Uterus (tissue), 4 donors: ENCODE measurements at places on chromosomes 13 and 19. TPM values are rescaled to one million over a fixed set of nuclear protein-coding genes. Genes with fewer than 3 reads are reported as not detected.

The ZNF30 gene
- 4.5 TPM for total RNA-seq

The PCP2 gene
- not detected for total RNA-seq

The SLC8A2 gene
- total RNA-seq: 14.9 TPM

The CEACAM8 gene
- total RNA-seq: not detected

The LGALS7B gene
- 6.2 TPM for total RNA-seq

The ARHGAP33 gene
- 1.5 TPM for total RNA-seq

The EPN1 gene
- total RNA-seq: 54.1 TPM

The MIR17HG gene
- total RNA-seq: 4.4 TPM

The TNFSF9 gene
- not detected for total RNA-seq

GRCh38 chr19:46297700-46298478, 1.0 kb downstream of the HIF3A start:
- H3K4me1 ChIP-seq: peaks cover 15% of the 10 kb centered on the region
- H3K27me3 ChIP-seq: no peaks in the 10 kb centered on the region
- peak overlapping the region; percentile 95 for H3K27ac ChIP-seq
- peak overlapping the region; percentile 50 for H3K4me3 ChIP-seq

DNA sequence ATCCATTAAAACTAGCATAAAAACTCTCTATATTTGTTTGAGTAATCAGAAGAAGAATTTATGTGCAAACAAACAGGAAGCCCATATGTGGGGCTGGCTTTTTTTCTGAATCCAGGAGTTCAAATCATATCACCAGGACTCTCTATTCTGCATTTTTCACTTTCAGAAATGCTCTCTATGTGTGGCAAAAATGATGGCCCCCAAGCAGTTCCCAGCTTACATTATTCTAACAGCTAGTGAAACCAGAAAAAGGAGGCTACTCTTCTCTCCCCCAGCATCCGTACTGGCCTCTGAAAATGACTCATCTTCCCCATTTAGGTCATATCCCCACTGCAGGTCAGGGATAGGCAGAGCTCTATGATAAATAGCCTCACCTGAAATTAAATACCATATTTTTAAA, 20.4 kb downstream of the RBM26 start:
- no peaks in the 10 kb centered on the region for H3K36me3 ChIP-seq
- no peak overlapping the region for H3K27ac ChIP-seq
- no peaks in the 10 kb centered on the region for H3K27me3 ChIP-seq
- H3K4me3 ChIP-seq: no peak overlapping the region
- no peaks in the 10 kb centered on the region for H3K4me1 ChIP-seq

GRCh38 chr19:48154003-48154402, 16.1 kb downstream of the LIG1 start:
- H3K36me3 ChIP-seq: no peaks in the 10 kb centered on the region
- no peak overlapping the region for H3K4me3 ChIP-seq
- no peaks in the 10 kb centered on the region for H3K4me1 ChIP-seq
- no peak for DNase-seq

DNA sequence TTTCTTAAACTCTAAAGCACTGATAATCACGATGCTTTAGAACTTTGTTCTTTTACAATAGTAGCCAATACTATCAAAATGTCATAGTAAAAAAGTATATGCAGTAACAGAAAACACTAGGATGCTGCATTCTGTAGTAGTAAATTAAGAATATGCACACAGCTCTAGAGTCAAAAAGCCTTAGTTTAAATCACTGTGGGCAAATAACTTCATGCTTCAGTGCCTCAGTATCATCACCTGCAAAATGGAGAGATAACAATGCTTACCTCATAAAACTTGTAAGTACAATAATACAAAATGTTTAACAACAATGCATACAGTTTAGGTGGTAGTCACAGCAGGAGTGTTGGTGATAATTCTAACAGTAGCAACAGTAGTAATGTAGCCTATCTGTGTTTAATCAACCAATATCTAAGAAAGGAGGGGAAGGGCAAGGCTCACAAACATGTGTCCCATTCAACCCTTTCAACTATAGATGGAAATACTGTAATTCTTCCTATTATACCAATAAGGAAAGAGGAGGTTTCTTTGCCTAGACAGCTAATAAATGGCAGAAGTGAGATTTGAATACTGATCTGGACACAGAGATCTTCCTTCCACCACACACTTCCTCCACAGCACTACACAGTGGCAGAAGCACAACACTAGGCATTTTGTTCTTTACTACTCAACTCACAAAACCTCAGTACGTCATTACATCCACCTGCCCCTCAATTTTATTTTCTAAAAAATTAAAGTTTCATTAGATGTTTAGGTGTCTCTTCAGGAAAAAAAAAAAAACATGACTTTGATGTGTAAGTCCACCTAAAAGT, 4.6 kb downstream of the RBM26 start:
- DNase-seq: no peak
- H3K4me3 ChIP-seq: no peak overlapping the region
- no peaks in the 10 kb centered on the region for H3K36me3 ChIP-seq
- no peaks in the 10 kb centered on the region for H3K27me3 ChIP-seq
- H3K4me1 ChIP-seq: no peaks in the 10 kb centered on the region

DNA sequence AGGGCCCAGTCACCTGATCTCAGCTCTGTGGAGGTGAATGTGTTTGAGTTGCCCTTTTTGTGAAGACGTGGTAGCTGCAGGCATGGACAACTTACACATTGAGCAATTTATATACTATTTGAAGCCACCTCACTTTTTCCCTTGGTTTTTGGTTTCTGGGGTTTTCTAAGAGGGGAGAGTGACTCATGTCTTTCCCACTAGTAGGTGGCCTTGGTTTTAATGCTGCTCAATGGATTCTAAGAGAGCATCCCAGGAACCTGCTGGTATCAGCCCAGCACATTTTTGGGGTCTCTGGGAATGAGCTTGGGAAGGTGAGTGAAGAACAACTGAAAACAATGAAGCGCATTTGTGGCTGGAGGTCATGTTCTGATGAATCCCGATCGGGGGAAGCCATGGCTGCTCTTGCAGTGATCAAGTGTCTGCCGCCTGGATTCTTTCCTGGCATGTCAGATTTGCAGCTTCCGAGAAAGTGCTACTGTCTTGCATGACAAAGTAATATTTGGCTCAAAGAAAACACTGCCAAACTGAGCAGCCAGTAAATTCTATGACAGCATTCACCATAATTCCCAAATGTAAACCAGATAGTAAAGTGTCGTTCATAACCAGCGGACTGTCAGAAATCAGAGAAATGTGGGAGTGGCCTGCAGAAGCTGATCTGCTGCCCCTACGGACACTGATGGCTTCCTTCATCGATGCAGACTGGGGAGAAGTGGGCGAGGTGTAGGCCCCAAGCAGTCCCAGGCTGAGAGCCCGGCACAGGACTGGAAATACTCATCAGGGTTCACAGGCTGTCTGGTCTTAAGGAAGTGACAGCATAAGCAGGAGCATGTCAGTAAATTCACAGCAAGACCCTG, 98.7 kb downstream of the COL4A2 start:
- H3K4me3 ChIP-seq: no peak overlapping the region
- H3K36me3 ChIP-seq: no peaks in the 10 kb centered on the region
- H3K4me1 ChIP-seq: peaks cover 16% of the 10 kb centered on the region
- no peak for DNase-seq
- no peaks in the 10 kb centered on the region for H3K27me3 ChIP-seq
- peak overlapping the region; percentile 66 for H3K27ac ChIP-seq

DNA sequence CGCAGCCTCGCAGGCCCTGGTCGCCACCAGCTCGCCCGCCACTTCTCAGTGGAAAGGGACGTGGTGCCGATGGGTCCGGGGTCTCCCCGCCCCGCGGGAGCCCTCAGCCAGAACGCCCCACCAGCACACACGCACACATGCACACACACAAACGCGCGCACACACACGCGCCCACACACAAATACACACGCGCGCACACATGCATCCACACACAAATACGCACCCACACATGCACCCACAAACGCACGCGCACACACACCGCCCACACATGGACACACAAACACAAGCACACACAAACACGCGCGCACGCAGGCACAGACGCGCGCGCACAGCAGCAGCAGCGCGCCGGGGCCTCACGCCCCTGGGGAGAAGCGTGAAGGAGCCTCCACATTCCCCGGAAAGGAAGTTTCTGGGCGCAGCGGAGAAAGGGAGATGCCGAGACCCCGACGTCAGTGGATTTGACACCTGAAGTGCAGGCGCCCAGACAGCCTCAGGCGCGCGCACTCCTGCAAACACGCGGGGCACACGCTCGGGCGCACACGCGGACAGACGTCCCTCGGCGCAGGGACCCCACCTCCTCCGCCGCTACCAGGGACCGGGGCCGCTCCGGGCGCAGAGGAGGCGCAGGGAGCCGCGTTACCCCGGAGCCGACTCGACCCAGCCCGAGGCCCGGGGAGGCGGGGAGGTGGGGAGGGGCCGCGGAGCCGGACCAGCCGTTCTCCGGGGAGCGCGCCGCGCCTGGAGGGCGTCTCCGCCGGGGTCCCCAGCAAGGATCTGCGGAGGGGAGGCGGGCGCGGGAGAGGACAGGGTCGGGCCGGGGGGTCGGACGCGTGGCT, 622 bp downstream of the RASA3 start:
- H3K4me1 ChIP-seq: peaks cover 24% of the 10 kb centered on the region
- no peaks in the 10 kb centered on the region for H3K36me3 ChIP-seq
- H3K4me3 ChIP-seq: peak overlapping the region; percentile 60
- no peaks in the 10 kb centered on the region for H3K27me3 ChIP-seq
- peak; percentile 37 for DNase-seq

DNA sequence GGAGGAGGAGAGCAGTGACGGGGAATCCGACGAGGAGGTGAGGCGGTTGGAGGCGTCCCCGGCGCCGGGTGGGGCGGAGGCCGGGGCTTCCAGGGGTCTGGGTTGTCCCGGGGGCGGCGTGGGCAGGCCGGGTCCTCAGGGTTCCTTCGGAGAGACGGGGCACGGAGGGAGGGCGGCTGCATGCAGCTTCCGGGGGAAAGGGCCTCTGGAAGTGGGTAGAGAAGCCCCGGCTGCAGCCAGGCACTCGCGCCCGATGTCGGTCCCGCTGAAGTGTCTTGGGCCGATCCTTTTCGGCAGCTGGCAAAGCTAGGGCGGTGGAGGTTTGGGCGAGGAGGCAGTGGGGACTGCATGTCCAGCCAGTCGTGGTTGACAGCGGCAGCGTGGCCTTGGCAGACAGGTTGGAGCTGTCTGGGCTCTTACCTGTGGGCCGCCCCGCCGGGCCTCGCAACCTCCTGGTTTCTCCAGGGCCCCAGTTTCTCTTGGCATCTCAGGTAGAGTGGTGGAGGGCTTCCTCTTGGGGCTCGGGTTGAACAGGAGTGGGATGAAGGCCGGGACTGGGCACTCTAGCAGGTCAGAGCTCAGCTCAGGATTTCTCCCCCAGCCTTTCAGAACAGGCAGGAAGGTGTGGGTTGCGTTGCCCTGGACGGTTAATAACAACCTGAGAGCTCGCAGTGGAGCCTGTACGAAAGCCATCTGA, 690 bp downstream of the KMT2B start:
- peak; percentile 52 for DNase-seq
- no peaks in the 10 kb centered on the region for H3K36me3 ChIP-seq
- no peaks in the 10 kb centered on the region for H3K27me3 ChIP-seq
- H3K4me3 ChIP-seq: peak overlapping the region; percentile 53

- no peak overlapping the region for H3K4me3 ChIP-seq
- no peaks in the 10 kb centered on the region for H3K36me3 ChIP-seq
- no peaks in the 10 kb centered on the region for H3K4me1 ChIP-seq
- no peaks in the 10 kb centered on the region for H3K27me3 ChIP-seq
Observed at GRCh38 chr13:108326309-108326708, 56.8 kb downstream of the TNFSF13B start.

GRCh38 chr19:47272448-47273312, 2.0 kb upstream of the INAFM1 start:
- peaks cover 16% of the 10 kb centered on the region for H3K4me1 ChIP-seq
- H3K27me3 ChIP-seq: no peaks in the 10 kb centered on the region
- no peaks in the 10 kb centered on the region for H3K36me3 ChIP-seq
- peak overlapping the region; percentile 63 for H3K4me3 ChIP-seq

- no peaks in the 10 kb centered on the region for H3K36me3 ChIP-seq
- no peak overlapping the region for H3K4me3 ChIP-seq
- no peaks in the 10 kb centered on the region for H3K4me1 ChIP-seq
Observed at GRCh38 chr13:39347926-39348901, 254.8 kb downstream of the LHFPL6 start.

DNA sequence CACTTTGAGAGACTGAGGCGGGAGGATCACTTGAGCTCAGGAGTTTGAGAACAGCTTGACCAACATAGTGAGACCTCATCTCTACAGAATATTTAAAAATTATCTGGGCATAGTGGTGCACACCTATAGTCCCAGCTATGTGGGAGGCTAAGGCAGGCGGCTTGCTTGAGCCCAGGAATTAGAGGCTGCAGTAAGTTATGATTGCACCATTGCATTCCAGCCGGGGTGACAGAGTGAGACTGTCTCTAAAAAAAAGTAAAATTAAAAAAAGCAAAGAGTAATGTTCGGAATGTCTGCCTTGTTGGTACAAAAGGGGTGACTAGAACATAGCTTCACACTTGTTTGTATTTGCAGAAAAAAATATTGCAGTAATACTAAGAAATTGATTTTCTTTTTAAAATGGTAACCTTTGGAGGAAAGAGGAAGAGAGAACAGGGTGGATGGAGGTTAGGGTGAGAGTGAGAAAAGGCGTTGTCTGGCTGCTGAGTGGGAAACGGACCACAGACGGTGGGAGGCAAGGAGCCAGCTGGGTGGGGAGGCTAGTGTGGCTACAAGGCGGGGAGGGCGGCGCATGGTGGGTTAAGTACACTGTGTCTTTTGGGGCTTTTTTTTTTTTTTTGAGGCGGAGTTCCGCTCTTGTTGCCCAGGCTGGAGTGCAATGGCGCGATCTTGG, 10.2 kb downstream of the PPP1R14A start:
- H3K4me3 ChIP-seq: no peak overlapping the region
- no peak for DNase-seq
- peak overlapping the region; percentile 25 for H3K27ac ChIP-seq
- no peaks in the 10 kb centered on the region for H3K36me3 ChIP-seq
- no peaks in the 10 kb centered on the region for H3K4me1 ChIP-seq

DNA sequence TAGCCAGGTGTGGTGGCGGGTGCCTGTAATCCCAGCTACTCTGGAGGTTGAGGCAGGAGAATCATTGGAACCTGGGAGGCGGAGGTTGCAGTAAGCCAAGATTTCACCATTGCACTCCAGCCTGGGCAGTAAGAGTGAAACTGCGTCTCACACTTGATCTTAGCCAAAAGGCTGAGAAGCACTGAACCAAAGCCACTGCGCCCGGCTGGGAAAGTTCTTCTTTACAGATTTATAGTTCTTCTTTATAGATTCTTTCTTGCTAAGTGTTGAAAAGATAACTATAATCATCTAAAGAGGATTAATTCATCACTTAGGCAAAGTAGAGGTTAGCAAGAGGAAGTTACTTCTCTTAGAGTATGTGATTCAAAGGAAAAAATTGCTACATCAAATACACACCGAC, 11.1 kb downstream of the ZNF417 start:
- H3K27ac ChIP-seq: no peak overlapping the region
- H3K27me3 ChIP-seq: no peaks in the 10 kb centered on the region
- H3K4me3 ChIP-seq: no peak overlapping the region
- H3K36me3 ChIP-seq: no peaks in the 10 kb centered on the region
- no peak for DNase-seq

- no peaks in the 10 kb centered on the region for H3K36me3 ChIP-seq
- no peaks in the 10 kb centered on the region for H3K27me3 ChIP-seq
- DNase-seq: no peak
- H3K27ac ChIP-seq: no peak overlapping the region
- no peaks in the 10 kb centered on the region for H3K4me1 ChIP-seq
Observed at GRCh38 chr13:92463134-92463533, 763.5 kb upstream of the GPC6 start.

GRCh38 chr13:107900775-107901174, 314.6 kb downstream of the LIG4 start:
- H3K4me3 ChIP-seq: no peak overlapping the region
- no peaks in the 10 kb centered on the region for H3K36me3 ChIP-seq
- H3K4me1 ChIP-seq: no peaks in the 10 kb centered on the region
- H3K27me3 ChIP-seq: no peaks in the 10 kb centered on the region
- no peak for DNase-seq
- no peak overlapping the region for H3K27ac ChIP-seq

- no peak overlapping the region for H3K4me3 ChIP-seq
- H3K36me3 ChIP-seq: no peaks in the 10 kb centered on the region
- H3K27me3 ChIP-seq: peaks cover 50% of the 10 kb centered on the region
- no peak for DNase-seq
- no peak overlapping the region for H3K27ac ChIP-seq
- peaks cover 19% of the 10 kb centered on the region for H3K4me1 ChIP-seq
Observed at GRCh38 chr19:1745589-1746031, 7.7 kb upstream of the ONECUT3 start.
